NB4 (cell line): ENCODE measurements at places on chromosomes 1 and 21.

GRCh38 chr1:32971156-32971555 lies 6.5 kb upstream of the RNF19B start:
- no peak for DNase-seq

DNA sequence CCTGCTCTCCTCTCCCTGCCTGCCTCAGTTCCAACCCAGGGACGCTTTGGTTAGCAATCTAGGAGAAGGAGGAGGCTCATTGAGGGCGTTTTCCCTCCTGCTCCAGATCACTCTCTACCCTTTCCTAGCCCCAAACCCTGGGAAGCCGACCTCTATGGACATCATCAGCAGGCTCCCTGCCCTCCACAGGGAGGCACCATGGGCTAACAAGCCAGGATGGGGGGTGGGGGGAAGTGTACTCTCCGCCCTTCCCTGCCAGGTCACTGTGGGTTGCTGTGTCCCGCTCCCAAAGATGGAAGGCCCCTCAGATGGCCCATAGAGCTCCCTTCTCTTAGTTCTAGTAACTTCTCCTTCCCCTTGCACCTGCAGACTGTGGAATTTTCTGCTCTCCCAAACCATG lies 35.7 kb downstream of the KCND3 start:
- DNase-seq = no peak

DNA sequence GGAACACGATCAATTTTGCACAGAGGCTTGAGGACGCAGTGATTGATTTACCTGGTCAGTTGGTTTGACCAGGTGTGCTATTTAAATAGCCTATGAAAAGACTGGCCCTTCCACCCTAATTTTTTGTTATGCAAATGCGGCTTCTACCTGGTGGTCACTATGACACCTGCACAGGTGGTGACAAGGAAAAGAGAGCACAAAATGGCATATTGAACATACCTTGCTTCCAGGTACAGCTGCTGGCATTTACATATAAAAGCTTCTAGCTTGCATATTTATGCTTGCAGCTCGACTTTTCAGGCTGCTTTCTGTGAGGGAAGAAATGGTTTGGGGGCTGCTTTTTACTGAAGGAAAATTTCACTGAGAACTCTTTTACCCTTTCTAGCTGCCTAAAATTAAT lies 15.3 kb upstream of the FMO4 start:
- DNase-seq = no peak

GRCh38 chr1:183694066-183694465 lies 41.0 kb upstream of the APOBEC4 start:
- DNase-seq = no peak

- DNase-seq = no peak
These were observed 21.7 kb downstream of the LRP8 start for GRCh38 chr1:53306168-53306567.

DNA sequence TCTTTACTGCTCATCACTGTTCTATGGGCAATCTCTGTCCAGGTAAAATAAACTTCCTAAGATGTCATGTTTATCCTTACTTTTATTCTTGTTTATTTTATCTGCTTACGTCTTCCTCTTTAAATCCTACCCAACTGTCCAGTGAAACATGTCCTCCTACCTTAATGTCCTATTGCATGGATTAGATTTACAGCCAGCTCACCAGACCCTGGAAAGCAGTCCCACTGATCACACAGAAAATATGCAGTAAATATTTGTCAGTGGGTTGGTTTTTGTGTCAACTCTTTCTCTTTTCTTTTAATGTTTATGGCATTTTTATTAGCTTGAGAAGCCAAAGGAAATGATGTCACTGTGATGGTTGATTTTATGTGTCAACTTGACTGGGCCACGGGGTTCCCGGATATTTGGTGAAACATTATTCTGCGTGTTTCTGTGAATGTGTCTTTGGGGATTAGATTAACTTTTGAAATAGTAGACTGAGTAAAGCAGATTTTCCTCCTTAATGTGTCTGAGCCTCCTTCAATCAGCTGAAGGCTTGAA lies 258.3 kb downstream of the SRGAP2C start:
- no peak for DNase-seq

DNA sequence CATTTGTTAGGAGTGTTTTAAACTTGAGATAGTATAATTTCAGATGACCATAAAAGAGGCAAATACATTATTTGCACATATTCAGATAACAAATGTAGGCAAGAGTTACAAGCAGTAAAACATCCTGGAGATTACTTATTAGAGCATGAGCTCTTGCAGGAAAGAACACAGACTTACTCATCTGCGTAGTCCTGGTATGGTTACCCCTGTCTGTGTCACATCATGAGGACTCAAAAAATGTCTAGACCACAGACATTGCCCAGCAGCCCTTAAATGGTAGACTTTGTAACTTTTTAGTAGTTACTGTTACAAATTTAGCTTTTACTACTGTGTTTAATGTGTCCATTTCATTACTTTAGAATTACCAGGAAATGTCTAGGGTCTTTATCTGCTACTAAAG lies 12.8 kb downstream of the CACHD1 start:
- DNase-seq = no peak

- DNase-seq = peak; percentile 8
These were observed 1.2 kb downstream of the CAMSAP2 start for GRCh38 chr1:200739702-200740570.

- DNase-seq = no peak
These were observed 85.2 kb upstream of the ACTL8 start for GRCh38 chr1:17669866-17670451.

GRCh38 chr21:44461464-44462001 lies 6.2 kb downstream of the LRRC3 start:
- no peak for DNase-seq

DNA sequence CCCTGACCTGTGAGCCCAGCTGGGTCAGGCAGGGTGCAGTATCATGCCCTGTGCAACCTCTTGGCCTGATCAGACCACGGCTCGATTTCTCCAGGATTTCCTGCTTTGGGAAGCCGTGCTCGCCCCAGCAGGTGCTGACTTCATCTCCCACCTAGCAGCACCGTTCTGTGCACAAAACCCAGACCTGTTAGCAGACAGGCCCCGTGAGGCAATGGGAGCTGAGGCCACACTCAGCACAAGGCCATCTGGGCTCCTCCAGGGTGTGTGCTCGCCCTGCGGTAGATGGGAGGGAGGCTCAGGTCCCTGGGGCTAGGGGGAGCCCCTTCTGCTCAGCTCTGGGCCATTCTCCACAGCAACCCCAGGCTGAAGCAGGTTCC lies 29.6 kb downstream of the SLC19A1 start:
- DNase-seq = no peak

- DNase-seq = no peak
These were observed 513.0 kb downstream of the PTPRC start for GRCh38 chr1:199151634-199152425.

DNA sequence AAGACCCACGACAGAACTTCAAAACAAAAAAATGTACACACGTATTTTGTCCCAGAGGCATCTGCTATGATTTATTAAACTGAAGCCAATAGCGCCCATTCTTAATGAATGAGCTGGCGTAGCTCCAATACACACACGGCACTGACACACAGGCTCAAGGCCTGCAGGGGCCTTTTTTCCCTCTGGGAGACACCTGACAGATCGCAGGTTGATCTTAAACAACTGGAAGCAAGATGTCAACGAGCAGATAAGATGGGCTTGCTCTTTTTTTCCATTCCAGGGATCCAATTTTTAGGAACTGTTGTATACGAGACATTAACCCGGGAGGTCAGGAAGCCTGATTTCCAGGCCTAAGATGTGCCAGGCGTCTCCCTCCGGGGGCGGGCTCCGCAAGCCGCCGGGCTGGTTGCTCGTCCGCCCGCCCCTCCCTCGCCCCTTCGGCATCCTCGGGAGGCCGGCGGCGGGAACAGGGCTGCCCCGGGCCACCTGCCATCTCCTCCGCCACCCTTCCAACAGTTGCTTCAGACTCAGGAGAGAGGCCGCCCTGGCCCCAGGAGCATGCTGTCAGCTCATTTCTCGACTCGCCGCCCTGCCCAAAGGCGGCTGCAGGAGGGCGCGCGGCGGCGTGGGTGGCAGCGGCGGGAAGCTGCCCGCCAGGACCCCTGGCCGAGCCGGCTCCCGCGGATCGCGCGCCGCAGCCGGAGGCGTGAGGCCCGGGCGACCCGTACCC lies 735 bp downstream of the TTC13 start:
- DNase-seq = peak; percentile 50

DNA sequence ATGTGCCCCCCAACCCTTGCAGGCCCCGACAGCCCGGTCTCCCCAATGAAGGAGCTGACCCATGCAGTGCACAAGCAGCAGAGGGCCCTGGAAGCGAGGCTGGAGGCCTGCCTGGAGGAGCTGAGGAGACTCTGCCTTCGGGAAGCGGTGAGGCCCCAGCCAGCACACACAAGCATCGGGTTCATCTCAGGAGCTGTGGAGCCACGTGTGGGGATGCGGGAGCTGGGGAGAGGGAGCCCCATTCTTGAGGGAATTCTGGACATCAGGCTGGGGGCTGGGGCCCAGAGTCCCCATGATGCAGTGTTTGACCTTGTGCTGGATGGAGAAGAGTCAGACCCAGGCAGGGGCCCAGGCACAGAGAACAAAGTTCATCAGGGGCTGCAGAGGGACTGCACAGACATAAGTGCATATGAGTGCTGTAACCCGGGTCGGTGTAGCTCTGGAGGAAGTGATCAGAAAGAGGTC lies 4.8 kb downstream of the INAVA start:
- peak; percentile 44 for DNase-seq

- DNase-seq = no peak
These were observed 31.6 kb downstream of the LHX4 start for GRCh38 chr1:180261524-180262155.

DNA sequence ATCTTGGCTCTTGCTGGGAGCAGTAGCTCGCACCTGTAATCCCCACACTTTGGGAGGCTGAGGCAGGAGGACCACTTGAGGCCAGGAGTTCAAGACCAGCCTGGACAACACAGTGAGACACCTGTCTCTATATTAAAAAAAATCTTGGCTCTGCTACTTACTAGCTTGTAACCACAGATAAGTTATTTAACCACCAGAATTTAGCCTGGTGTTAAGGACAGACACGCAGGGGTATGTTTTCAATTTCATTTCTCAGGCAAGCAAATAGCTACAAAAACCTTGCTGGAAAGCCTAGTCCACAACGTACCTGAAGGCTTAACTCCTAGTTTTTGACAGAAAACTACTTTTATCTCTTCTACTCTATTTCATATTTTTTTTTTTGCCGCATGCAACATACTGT lies 24.8 kb upstream of the GFI1 start:
- DNase-seq = no peak

GRCh38 chr1:77514921-77515776 lies 167.3 kb downstream of the ZZZ3 start:
- no peak for DNase-seq

DNA sequence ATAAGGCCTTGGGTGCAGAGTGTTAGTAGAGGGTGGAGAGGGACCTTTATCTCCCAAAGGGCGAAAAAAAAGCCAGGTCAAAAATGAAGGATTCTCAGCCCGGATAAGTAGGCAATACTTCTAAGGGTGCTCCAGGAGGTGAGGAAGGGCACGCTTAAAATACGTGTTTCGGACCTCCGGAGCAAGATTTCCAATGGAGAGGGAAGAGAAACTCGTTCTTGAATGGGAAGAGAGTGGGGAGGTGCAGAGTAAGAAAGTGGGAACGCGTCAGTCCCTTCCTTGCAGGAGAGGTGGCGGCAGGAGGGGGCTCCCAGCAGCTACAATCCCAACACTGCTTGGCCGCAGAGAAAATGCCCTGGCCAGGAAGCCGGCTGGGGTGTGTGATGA lies 581 bp downstream of the EFCAB14 start:
- no peak for DNase-seq

DNA sequence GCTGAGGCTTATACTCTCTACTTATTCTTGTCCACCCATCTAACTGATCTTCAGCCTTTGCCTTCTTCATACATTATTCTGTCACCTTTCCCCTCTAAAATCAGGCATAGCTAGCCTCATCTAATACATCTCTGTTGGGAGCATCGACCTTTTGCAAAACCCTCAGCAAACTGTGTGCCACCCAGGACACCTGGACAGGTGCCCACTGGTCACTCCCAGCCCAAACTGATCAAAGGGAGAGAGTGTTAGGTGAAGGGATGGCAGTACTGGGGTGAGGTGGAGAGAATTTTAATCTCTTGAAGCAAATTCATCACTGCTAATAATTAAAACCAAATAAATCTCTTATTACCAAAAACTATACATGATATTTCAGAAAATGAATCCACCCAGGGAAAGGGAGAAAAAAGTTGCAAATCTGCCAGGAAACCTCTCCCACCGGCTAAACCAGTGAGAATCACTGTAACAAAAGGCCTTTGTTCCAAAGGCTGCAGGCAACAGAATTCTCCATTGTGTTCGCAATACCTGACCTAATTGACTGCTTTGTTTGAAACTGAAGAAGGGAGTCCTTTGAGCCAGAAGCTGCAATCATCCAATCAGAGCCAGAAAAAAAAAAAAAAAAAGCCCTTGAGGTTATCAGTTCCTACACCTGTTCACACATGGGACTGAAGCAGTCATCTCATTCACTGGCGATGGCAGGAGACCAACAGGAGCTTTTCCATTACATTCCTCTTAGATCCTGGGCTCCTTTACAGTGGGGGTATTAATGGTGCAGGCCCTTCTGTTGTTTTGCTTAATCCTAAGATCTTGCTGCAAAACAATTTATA lies 172.6 kb downstream of the APP start:
- no peak for DNase-seq

DNA sequence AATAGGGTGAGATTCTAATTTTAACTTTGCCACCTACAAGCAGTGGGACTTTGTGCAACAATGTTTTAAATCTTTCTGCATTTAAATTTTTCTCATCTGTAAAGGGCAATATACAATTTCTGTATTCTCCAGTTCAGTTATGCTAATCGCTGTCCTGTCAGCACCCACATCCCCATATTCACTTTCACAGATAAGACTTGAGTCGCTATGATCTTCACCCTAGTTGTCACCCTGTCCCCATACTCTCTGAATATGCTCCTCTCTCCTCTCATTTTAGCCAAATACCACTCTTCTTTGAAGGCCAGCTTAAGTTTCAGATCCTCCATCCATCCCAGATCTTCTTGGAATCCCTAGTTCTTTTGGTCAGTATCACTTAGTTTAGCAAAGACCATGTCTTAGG lies 8.8 kb downstream of the DDR2 start:
- no peak for DNase-seq

DNA sequence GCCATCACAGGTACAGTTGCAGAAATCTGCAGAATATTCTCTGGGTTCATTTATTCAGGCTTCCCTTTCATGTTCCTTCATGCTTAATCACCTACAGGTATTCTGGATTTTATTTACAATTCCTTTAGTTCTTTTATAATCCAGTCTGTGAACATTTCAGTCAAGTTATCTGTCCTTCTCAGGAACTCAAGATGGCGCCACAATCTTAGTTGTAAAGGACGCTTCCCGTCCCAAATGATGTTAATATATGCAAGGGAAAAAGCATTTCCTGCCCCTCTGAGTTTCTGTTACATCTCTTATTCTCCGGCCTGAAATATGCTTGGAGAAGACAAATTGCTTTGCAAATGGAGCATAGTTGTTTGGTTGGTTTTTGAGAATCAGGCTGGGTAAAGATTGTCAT lies 19.3 kb downstream of the F3 start:
- peak; percentile 77 for DNase-seq
